ENCODE measurements at places on chromosomes 4 and X.
A peak's percentile ranks its signal among the peaks of the same experiment; 100 is the strongest.

DNA sequence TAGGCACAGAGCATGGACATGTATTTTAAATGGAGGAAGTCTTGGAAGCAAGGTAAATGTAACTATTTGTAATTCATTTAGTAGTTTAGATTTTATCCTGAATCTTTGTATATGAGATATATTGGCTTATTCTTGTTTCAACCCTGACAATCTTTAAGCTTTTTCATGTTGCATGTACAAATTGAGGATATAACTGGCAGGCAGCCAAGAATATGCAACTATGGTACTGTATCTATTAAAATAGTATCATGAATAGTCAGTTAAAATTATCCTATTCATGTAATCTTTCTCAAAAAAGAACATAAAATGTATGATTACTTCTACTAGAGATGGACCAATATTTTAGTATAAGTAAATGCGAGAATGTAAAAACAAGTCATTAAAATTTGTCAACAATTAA, 1141.5 kb downstream of the PCDH18 start:
- no peak for DNase-seq

GRCh38 chr4:184972991-184973390, 45.3 kb upstream of the HELT start:
- DNase-seq: no peak

DNA sequence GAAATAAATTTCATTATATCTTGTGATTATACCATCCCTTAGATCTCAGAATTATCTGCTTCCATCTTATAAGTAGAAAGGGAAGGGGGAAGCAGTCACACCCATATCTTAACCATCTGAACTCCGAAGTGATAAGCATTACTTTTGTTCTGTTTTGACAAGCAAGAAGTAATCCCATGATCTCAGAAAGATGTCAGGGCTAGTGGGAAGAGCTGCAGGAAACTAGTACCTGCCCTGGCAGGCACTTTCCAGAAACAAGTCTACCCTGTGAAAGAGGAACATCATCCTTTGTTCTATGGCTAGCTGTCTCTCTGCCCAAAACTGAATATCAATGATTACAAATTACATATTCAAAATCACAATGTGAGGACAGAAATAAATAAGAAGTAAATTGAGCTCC, 244.4 kb downstream of the SPOCK3 start:
- DNase-seq: no peak

GRCh38 chrX:104105330-104106262, 6.7 kb upstream of the ZCCHC18 start:
- no peak for DNase-seq

- peak; percentile 88 for DNase-seq
Observed at GRCh38 chrX:12974305-12974795, 560 bp upstream of the TMSB4X start.
